Upper lobe of left lung (tissue), 6 donors: ENCODE measurements at places on chromosomes 5 and 9. TPM values are rescaled to one million over a fixed set of nuclear protein-coding genes. Genes with fewer than 3 reads are reported as not detected.

Gene EQTN
- total RNA-seq = 0.40 TPM

Gene PSD2
- total RNA-seq = 0.11 TPM

Gene SLC34A3
- total RNA-seq = not detected

Gene ABCA1
- 96.7 TPM for total RNA-seq

Gene DOCK2
- 90.2 TPM for total RNA-seq

Gene EFCAB9
- not detected for total RNA-seq

Gene KIF12
- total RNA-seq = 2.3 TPM

Gene GPX8
- 2.3 TPM for total RNA-seq

Gene RNF180
- 5.0 TPM for total RNA-seq

Gene DNAH5
- 9.3 TPM for total RNA-seq

Gene NSUN2
- total RNA-seq = 41.9 TPM

Gene EXD3
- 22.8 TPM for total RNA-seq

Gene RACK1
- total RNA-seq = 1,069 TPM

Gene CCNI2
- not detected for total RNA-seq

Gene PTPDC1
- total RNA-seq = 11.2 TPM

Gene BARHL1
- total RNA-seq = not detected

Gene IL9
- total RNA-seq = not detected

Gene LRRC19
- not detected for total RNA-seq

Gene C1QTNF3
- total RNA-seq = 16.8 TPM

Gene INSL6
- total RNA-seq = not detected

Gene GPR21
- not detected for total RNA-seq

Gene PCDHB3
- total RNA-seq = 1.9 TPM

Gene SIT1
- total RNA-seq = 1.8 TPM

Gene MEGF9
- total RNA-seq = 66.8 TPM

Gene ARID3C
- not detected for total RNA-seq

Gene KCNN2
- 0.55 TPM for total RNA-seq

Gene CXXC5
- total RNA-seq = 39.5 TPM

Gene MAST4
- total RNA-seq = 62.4 TPM

Gene HCN1
- not detected for total RNA-seq

Gene SLC6A3
- total RNA-seq = 0.20 TPM

Gene STPG3
- total RNA-seq = not detected

Gene SV2C
- total RNA-seq = 0.15 TPM

Gene PCDHA9
- 0.11 TPM for total RNA-seq

Gene OMD
- 0.67 TPM for total RNA-seq

Gene SVEP1
- 34.6 TPM for total RNA-seq
